ENCODE measurements at places on chromosomes 12 and 14. TPM values are rescaled to one million over a fixed set of nuclear protein-coding genes. Genes with fewer than 3 reads are reported as not detected.
A peak's percentile ranks its signal among the peaks of the same experiment; 100 is the strongest.

DNA sequence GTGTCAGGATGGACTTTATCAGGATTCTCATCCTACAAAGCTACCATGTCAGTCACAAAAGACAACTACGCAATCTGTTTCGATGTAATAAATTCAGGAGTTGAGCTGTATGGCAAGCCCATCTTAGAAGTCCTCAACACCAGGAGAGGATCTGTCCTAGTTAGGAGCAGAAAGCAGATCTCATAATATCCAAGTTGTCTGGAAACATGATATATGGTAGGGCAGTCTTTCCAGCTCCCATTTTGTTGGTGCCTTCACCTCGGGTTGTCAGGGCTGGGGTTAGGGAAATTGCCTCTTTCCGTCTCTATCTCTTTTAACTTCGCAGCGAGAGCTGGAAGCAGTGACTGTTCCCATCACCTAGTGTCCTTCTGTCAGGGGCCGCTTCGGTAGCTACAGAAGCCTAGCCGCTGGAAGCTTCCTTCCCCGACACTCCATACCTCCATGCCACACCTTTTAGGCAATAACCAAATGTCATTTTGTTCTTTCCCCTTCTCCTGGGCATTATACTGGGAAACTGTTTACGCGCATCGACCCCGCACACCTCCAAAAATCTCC, 1.4 kb downstream of the NIN start:
- peaks cover 4% of the 10 kb centered on the region for H3K4me1 ChIP-seq
- no peak overlapping the region for H3K27ac ChIP-seq
- peak overlapping the region; percentile 86 for H3K4me3 ChIP-seq
- no peak for DNase-seq

The KRT8 gene
- total RNA-seq, result 47.2 TPM

- H3K4me1 ChIP-seq, result peaks cover 4% of the 10 kb centered on the region
- no peak for DNase-seq
- no peaks in the 10 kb centered on the region for H3K27me3 ChIP-seq
- no peak overlapping the region for H3K27ac ChIP-seq
Observed at GRCh38 chr12:65568517-65568916, 255.8 kb upstream of the HMGA2 start.

DNA sequence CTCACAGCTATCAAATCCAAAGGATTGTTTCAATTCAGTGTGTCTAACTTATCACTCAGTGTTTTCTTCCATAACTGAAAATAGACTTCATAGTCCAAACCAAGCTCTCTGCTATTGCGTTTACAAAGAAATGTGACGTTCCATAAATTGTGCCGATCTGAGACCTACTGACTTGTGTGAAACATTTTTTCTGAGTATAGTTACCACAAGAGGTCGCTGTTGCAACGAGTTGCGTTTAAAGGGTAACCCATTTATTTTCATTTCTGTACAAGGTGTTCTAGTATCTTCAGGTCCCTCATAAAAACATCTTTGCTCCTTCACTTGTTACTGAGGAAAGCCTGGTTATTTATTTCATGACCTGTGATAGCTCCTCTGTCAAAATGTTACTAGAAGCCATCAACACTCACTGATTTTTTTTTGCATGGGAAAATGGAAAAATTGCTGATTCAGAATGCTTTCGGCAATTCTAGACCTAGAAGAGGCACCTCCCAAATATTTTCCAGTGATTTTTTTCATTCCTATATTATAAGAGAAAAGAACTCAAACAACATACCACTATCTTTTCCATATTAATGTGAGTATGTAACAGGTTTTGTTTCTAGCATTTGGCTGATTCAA, 60.9 kb upstream of the OR4E1 start:
- H3K4me1 ChIP-seq, result no peaks in the 10 kb centered on the region
- H3K27me3 ChIP-seq, result no peaks in the 10 kb centered on the region
- no peak overlapping the region for H3K4me3 ChIP-seq
- H3K36me3 ChIP-seq, result no peaks in the 10 kb centered on the region

DNA sequence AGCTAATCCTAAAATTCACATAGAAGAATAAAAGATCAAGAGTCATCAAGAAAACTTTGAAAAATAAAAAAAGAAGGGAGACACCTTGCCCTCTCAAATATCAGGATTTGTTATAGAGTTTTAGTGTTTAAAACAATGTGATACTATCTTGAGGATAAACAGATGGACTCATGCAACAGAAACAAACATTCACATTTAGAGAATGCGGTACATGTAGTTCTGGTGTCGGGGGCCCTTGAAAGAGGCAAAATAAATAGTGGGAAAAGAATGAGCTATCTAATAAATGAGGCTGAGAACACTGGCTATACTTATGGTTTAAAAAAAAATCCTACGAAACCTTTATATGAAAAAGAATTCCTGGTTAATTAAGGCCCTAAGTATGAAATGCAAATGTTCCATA, 127.7 kb downstream of the LLPH start:
- H3K27me3 ChIP-seq, result no peaks in the 10 kb centered on the region
- H3K4me3 ChIP-seq, result no peak overlapping the region
- no peak overlapping the region for H3K27ac ChIP-seq
- no peaks in the 10 kb centered on the region for H3K4me1 ChIP-seq

The GYS2 gene
- total RNA-seq, result not detected

DNA sequence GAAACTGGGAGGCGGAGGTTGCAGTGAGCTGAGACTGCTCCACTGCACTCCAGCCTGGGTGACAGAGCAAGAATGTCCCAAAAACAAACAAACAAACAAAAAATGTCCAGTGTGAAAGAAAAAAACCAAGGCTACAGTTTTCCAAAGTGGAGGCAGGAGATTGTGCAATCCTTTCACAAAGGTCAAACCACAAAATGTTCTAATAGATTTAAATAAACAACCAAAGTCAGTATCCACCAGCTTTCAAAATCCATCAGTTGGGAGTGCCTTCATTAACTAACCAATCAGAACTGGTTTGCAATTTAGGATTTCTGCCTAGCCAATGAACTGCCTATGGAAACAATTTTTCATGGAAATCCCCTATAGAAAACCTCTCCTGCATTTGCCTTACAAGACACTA, 52.3 kb upstream of the TRIM9 start:
- H3K27ac ChIP-seq, result no peak overlapping the region
- no peaks in the 10 kb centered on the region for H3K4me1 ChIP-seq
- H3K4me3 ChIP-seq, result no peak overlapping the region
- no peaks in the 10 kb centered on the region for H3K36me3 ChIP-seq
- H3K27me3 ChIP-seq, result no peaks in the 10 kb centered on the region
- DNase-seq, result no peak

DNA sequence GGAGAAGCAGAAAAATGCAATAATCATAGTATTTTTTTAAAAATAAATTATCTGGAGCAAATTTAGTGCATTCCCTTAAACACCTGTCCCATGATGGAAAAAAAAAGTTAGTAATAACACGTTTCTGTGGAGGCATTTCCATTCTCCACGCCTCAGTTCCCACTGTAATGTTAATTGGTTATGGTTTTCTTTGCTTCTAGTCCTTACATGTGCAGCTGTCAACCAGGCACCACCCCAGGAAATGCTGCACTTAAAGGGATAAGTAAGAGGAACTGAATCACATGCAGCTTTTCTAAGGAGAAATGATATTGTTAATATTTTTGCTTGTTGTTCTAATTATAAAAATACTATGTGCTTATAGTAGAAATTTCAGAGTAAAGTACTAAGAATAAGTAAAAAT, 240.3 kb downstream of the ZFP36L1 start:
- H3K4me3 ChIP-seq, result no peak overlapping the region
- no peaks in the 10 kb centered on the region for H3K27me3 ChIP-seq

DNA sequence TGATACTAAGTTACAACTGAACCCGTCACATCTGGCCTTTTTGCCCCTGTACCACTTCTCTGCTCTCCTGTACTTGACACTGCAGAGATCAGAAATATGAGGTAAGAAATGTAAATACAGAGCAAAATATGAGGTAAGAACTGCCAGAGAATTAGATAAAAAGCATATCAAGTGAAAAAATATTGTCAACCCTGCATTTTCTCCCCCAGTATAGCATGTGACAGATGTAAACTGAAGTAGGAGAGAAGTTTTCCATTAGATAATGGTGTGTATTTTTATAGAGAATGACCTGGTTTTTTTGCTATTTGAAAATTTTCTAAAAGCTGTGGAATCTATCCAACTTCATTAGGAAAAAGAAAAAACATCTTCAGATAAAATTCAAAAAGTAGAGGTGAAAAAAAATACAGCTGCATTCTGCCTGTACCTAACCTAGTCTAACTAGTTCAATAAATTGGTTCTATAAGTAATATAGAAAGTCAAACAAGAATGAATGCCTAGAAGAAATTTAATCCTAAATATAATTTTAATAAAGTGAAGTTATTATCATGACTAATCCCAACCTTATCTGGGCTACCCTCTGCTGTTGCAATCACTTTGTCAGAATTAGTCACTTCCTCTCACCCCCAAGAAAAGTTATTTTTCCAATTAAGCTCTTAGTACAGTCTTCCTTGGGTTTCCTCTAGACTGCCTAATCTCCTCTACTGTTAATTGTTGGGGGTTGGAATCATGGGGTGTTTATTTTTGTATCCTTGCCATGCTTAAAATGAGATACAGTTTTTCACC, 210.0 kb downstream of the RASSF9 start:
- no peaks in the 10 kb centered on the region for H3K4me1 ChIP-seq
- H3K4me3 ChIP-seq, result no peak overlapping the region
- DNase-seq, result no peak
- no peaks in the 10 kb centered on the region for H3K27me3 ChIP-seq
- no peaks in the 10 kb centered on the region for H3K36me3 ChIP-seq

- no peaks in the 10 kb centered on the region for H3K27me3 ChIP-seq
- H3K4me1 ChIP-seq, result peaks cover 1% of the 10 kb centered on the region
- H3K4me3 ChIP-seq, result no peak overlapping the region
Observed at GRCh38 chr14:100549834-100550625, 37.2 kb downstream of the BEGAIN start.

DNA sequence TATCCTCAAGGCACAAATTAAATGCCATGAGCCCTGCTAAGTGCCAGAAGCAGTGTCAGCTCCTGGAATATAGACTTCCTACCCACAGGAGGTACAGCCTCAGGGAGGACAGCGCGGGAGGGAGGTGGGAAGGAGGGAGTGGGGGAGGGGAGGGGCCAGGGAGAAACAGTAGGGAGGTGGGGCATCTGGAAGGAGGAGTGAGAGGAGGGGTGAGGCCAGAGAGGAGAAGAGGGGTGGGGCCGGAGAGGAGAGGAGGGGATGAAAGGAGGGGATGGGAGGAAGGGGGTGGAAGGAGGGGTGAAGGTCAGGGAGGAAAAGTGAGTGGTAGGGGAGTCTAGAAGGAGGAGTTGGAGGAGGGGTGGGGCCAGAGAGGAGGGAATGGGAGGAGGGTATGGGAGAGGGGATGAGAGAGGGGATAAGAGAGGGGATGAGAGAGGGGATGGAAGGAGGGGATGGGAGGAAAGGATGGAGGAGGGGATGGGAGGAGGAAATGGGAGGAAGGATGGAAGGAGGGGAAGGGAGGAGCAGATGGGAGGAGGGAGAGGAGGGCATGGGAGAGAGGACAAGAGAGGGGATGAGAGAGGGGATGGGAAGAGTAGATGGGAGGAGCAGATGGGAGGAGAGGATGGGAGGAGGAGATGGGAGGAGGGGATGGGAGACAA, 9.2 kb upstream of the CCDC197 start:
- no peak overlapping the region for H3K4me3 ChIP-seq
- H3K27me3 ChIP-seq, result no peaks in the 10 kb centered on the region
- H3K4me1 ChIP-seq, result peaks cover 2% of the 10 kb centered on the region
- no peak overlapping the region for H3K27ac ChIP-seq

GRCh38 chr12:101927999-101928398, 50.6 kb downstream of the DRAM1 start:
- DNase-seq, result no peak
- peaks cover 3% of the 10 kb centered on the region for H3K4me1 ChIP-seq
- H3K4me3 ChIP-seq, result no peak overlapping the region
- H3K27me3 ChIP-seq, result no peaks in the 10 kb centered on the region
- no peaks in the 10 kb centered on the region for H3K36me3 ChIP-seq

DNA sequence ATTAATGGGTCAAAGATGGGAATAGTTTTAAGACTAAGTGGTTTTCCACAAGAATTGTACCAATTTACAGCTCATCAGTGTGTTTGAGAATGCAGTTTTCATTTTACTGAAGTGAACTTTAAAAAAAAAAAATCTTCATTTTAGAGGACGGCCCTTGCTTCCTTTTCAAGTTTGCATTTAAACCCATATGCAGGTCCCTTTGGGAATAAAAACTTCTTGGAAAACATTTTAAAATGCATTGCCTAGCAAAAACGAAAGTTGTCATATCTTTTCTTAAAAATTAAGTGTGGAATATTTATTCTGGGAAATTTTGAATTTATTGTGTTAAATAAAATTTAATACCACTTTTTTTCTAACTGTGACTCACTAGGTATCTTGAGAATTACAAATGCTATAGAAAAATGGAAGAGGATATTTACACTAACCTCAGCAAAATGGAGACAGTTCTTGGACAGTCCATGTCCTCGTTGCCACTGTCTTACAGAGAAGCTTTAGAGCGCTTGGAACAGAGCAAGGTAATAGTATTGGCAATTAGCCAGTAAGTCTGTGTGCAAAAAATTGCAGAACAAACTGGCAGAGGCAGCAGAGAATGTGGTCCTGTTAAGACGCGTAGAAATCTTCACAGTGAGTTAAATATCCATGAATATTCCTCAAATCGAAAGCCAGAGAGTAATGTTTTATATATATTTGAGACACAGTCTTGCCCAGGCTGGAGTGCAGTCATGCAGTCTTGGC, 209.7 kb downstream of the SYNE2 start:
- no peak overlapping the region for H3K4me3 ChIP-seq
- no peaks in the 10 kb centered on the region for H3K27me3 ChIP-seq
- no peak overlapping the region for H3K27ac ChIP-seq
- H3K36me3 ChIP-seq, result no peaks in the 10 kb centered on the region

- no peak for DNase-seq
- no peak overlapping the region for H3K4me3 ChIP-seq
- H3K4me1 ChIP-seq, result no peaks in the 10 kb centered on the region
- H3K36me3 ChIP-seq, result no peaks in the 10 kb centered on the region
- no peaks in the 10 kb centered on the region for H3K27me3 ChIP-seq
- no peak overlapping the region for H3K27ac ChIP-seq
Observed at GRCh38 chr14:98826618-98827017, 445.4 kb downstream of the BCL11B start.

- no peak overlapping the region for H3K4me3 ChIP-seq
- no peaks in the 10 kb centered on the region for H3K27me3 ChIP-seq
- DNase-seq, result no peak
- peak overlapping the region; percentile 31 for H3K27ac ChIP-seq
Observed at GRCh38 chr14:100018482-100018881, 46.7 kb upstream of the EVL start.

GRCh38 chr12:19614601-19615383, 175.5 kb downstream of the AEBP2 start:
- no peak for DNase-seq
- H3K27ac ChIP-seq, result no peak overlapping the region
- no peak overlapping the region for H3K4me3 ChIP-seq
- H3K36me3 ChIP-seq, result no peaks in the 10 kb centered on the region
- no peaks in the 10 kb centered on the region for H3K27me3 ChIP-seq

The GSG1 gene
- total RNA-seq, result not detected

The MYL6 gene
- 1,329 TPM for total RNA-seq

The ARMH4 gene
- 18.1 TPM for total RNA-seq

GRCh38 chr12:2082321-2082720, 29.5 kb downstream of the CACNA1C start:
- H3K27ac ChIP-seq, result no peak overlapping the region
- DNase-seq, result no peak
- no peak overlapping the region for H3K4me3 ChIP-seq
- no peaks in the 10 kb centered on the region for H3K36me3 ChIP-seq
- H3K4me1 ChIP-seq, result no peaks in the 10 kb centered on the region
- no peaks in the 10 kb centered on the region for H3K27me3 ChIP-seq

All from ovary (tissue), 10 donors.